ENCODE measurements at places on chromosomes 5 and 9.

DNA sequence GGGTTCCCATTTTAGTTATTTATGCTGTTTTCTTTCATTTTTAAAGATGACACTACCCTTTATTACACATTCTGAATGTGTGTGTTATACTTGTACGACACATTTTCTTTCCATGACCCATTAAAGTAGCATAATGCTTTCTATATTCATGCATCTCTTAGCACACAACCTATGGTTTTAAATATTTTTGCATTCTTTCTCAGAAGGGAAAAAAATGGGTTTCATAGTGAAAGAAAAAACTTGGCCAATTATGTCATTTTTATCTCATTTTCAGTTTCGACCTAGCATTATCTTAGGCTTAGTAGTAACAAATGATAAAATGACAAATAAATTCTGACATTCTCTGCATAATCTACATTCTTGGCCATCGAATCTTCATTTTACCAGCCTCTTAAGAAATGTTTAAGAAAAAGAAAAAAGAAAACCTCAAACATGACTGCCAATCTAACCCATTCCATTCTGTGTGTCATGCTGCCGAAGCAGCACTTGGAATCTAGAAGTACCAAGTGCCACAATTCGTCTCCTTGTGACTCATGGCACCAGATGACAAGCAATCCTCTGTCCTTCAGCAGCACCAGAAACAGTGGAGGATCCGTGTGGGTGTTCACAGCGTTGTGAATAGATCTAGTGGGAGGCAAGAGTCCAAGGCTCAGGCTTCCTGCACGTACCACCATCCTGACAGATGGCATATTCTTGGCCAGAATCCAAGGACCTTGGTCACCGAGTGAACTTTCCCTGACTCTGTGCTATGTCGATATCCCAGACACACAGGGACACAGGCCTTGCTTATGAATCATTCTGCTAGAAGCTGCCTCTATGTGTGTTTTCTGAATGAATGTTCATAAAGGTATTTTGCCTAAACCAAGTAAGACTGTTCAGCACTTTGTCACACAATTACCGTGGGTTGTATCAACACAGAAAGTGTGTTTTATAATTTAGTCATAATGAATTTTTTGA is 502.7 kb downstream of the NR2F1-AS1 start:
- no peak for DNase-seq

GRCh38 chr5:83745816-83746215 is 25.2 kb upstream of the HAPLN1 start:
- no peak for DNase-seq

- DNase-seq, result no peak
These were observed 513.7 kb upstream of the PTGER4 start for GRCh38 chr5:40165789-40166728.

DNA sequence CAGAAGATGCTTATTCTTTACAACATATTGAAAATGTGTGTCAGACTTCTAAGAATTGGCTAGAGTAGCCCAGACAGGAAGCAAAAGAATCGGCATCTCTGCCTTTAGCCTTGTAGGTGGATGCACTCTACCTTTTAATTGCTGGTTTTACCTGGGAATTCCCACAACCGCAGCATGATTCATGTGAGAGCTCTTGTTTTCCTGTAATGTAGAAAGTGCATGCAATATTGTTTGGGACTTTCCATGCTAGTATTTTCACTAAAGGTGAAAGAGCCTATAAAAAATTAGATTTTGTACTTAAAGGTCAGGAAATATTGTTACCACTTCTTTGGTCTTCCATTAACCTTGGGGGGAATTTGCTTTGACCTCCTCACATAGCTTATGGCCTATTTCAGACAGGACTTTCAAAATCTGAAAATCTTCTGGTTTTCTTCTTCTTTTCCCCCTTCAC is 89.8 kb downstream of the NTRK2 start:
- no peak for DNase-seq

DNA sequence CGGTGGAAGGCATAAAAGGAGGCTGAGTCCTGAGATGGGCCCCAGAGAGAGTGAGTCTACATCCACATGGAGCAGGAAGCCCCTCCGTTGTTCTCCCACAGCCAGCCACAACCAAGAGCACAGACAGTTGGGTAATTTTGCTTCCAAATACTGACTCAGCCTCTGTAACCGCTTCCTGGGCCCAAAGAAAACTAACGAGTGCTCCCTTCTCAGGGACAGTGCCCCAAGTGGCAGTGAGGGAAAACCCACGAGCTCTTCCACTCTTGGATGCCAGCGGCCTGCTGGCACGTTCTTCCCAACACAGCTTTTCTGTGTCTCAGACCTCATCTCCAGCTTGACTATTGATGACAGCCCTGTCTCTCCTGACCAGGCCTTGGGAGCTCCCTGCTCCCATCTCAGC is 207.6 kb downstream of the FSTL4 start:
- DNase-seq, result no peak

DNA sequence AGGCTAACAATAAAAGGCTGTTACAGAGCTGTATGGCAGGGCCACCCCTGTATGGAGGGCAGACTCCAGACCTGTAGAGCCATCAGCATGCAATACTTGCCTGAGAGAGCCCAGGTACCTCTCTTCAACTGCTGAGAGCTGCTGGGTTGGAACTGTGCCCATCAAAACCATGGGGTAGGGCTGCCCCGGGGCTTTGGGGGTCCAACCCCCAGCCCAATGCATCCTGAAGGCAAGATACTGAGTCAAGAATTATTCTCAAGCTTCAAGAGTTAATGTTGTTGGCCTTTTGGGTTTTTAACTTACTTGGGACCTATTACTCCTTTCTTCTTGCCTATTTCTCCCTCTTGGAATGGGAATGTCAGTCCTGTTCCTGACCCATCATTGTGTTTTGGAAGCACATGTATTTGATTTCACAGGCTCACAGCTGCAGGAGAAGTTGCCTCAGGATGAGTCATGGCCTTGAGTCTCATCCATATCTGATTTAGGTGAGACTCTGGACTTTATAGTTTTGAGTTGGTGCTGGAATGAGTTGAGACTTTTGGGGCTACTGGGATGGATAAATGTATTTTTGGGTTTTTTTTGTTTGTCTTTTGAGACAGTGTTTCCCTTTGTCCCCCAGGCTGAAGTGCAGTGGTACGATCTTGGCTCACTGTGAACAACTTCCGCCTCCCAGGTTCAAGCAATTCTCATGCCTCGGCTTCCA is 21.0 kb upstream of the CDK7 start:
- no peak for DNase-seq

DNA sequence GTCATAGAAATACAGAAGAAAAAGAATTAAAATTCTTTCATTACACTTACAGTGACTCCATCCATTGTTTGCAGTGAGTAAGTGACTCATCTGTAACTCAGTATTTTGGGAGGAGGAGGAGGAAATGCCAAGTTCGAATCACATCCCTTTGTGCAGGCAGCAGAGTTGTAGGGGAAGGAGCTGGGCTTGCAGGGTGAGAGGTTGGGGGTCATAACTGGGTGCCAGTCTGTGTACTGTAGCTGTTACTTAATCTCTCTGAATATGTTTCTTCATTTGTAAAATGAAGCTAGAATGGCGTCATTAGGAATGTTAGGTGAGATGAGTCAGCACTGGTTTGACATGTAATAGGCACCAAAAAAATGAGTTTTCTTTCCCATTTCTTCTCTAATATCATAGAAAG is 235.7 kb upstream of the ADAMTSL1 start:
- DNase-seq, result no peak

Measured in upper lobe of left lung (tissue), 6 donors.